ENCODE measurements at places on chromosomes 16 and 17. TPM values are rescaled to one million over a fixed set of nuclear protein-coding genes. Genes with fewer than 3 reads are reported as not detected.

- DNase-seq, result no peak
These were observed 57.9 kb downstream of the PHKB start for GRCh38 chr16:47519037-47519436.

The EVPL gene
- not detected for total RNA-seq

The FBXW10 gene
- total RNA-seq, result not detected

The HS3ST3A1 gene
- 45.8 TPM for total RNA-seq

GRCh38 chr16:59030923-59031485 lies 296.9 kb upstream of the GOT2 start:
- DNase-seq, result no peak

The MYH3 gene
- 0.78 TPM for total RNA-seq

DNA sequence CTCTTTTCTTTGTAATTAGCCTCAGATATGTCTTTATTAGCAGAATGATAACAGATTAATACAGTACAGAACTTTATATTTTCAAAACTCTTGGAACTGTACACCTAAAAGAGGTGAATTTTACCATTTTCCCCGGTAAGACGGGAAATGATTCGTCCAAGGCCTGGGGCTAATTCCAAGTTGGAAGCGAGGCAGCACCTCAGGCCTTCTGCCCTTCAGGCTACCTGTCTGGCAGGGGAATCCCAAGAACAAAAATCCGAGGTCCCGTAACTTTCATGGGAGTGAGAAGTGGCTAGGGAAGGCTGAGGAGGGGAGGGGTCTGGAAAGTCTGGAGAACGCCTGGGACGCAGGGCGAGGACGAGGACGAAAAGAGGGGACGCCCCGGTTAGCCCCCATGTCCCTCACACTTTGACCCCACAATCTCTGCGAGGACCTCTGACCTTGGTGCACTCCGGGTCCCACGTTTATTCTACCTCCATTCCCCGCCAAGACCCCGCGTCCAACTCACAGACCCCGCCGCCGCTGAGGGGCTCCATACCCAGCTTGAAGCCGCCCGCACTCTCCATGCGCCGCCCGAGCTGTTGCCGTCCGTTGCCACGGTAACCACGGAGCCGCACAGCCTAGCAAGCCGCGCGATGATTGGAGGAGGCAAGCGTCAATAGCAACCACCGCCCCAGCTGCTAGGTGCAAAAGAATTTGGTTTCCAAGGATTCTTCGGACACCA lies at the start of gene HYDIN:
Gene HYDIN, minus strand, starts transcription at position 601 of the 724 bp plus-strand sequence. CDS start 43,827 bp downstream, outside the sequence.
- DNase-seq, result no peak

DNA sequence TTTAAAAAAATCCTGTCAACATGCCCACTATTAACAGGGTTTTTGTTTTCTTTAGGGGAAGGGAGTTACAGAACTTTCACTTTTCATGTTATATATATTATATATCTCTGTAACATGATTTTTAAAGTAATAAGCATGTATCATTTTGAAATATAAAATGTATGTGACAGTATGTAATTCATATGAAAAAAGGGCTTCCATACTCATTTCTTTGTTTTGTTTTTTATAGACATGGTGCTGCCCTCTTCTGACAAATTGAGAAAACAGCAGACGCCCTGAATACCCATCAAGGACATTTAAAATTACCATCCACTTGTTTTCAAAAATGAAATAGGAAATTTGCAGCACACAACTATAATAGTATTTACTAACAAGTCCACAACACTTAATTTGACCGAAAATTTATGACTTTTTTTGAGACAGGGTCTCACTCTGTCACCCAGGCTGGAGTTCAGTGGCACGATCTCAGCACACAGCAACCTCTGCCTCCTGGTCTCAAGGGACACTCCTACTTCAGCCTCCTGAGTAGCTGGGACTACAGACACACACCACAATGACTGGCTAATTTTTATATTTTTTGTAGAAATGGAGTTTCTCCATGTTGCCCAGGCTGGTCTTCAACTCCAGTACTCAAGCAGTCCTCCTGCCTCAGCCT lies 30.4 kb downstream of the CFDP1 start:
- DNase-seq, result peak; percentile 35

DNA sequence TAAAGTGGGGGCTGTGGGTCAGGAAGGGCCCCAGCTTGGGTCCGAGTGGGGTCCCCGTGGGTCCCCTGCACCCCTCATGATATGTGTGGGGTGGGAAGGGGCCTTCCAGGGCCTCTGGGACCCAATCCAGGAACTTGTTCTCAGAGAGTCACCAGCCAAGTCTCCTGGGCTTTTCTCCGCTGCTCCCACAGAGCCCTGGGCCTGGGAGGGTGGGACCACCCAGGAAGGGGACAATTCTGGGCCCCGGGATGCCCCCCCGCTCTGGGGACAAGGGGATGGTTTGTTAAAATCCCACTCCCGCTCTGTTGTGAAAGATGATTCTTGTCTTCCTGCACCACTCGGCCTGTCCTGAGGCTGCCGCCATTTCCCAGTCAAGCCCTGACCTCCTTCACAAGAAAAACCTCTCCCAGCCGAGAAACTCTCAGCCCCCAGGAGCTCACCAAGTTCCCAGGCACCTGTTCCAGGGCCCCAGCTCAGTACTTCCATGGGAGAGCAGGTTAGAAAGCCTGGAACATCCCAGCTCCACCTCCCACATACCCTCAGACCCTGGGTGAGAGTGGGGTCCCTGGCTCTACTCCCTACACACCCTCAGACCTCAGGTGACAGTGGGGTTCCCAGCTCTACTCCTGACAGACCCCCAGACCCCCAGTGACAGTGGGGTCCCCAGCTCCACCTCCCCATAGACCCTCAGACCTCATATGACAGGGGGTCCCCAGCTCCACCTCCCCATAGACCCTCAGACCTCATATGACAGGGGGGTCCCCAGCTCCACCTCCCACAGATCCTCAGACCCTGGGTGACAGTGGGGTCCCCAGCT lies 75.1 kb downstream of the METRNL start:
- DNase-seq, result no peak

The SALL1 gene
- total RNA-seq, result 10.6 TPM

The SLFN11 gene
- 25.1 TPM for total RNA-seq

DNA sequence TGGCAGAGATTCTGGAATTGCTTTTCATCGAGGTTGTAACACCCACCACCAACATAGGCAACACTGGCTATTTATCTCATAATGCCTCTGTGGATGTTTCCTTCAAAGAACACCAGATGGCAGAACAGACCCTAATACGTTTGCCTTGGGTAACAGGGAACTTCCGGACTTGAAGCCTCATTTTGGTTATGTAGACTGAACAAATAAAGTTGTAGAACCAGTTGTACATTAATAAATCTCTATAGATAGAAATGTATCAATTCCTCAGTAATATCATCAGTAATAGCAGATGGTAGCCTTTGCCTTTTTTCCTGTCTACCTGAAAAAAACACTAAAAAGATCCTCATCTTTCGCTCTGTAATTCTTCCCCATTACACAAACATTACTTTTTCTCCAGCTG lies 25.9 kb upstream of the APOH start:
- DNase-seq, result peak; percentile 68

DNA sequence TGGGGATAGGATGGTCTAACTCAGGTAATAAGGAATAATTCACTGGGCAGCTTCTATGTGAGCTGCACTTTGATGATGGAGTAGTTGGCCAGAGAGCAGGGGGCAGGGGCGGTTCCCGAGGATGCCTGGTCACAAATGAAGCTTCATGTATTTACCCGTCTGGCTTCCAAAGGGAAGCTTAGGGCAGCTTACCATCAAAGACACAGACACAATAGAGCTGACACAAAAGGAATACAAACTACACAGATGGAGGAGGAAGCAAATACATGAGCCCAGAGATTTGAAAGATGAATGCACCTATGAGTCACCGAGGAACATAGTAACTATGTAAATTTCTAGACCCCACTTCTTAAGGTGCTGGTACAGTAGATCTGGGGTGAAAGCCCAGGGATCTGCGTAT lies 8.7 kb upstream of the EMP2 start:
- DNase-seq, result no peak

DNA sequence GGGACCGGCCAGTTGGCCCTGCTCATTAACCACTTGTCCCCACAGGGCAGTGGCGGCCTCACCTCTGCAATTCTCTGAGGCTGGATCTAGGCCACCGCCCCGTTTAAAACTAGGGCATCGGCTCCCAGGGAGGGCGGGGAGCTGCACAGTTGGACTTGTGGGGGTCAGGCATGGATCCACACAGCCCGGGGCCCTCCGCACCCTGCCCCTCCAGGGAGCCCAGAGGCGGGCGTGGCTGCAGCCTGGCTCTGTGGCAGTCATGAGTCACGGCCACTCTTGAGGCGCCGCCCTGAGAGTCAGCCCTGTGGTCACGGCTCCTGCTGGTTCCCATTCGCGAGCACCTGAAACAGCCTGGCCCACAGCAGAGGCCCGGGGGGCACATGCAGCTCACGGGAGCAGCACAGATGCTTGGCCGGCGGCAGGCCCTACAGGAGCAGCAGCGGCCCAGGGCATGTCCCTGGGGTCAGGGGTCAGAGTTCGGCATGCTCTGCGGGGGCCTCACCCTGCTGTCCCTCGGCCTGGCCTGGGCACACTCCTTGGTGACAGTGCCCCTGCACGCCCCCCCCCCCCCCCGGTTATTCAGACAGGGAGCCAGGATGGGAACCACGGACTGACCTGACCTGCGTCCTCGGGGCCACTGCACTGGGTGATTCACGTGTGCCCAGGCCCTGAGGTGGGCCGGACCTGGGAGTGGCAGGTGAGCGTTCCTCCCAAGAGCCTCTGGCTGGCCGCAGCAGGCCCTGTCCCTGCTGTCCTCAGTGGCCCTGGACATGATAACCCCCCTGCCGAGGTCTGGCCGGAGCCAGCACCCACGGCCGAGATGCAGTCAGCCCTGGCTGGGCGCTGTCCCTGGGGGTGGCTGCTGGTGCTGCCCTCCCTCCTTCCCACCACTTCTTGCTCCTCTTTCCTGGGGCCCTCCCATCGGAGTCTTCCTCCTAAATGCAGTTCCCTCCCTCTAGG lies 8.2 kb downstream of the CAPN15 start:
- DNase-seq, result peak; percentile 57

DNA sequence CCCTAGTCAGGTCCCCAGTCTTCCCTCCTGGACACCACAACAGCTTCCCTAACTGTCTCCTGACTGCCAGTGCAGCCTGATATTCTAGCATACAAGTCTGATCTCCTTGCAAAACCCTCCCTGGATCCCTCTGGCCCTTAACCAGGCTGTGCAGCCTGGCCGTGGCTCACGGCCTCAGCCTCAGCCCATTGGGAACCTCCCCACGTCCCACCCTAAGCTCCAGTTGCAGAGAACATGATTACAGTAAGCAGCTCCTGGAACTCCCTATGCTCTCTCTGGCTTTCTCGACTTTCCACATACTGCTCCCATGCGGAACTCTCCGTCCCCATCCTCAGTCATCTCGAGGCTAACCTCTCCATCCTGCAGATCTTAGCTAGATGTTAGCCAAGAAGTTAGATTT lies 13.0 kb downstream of the ALOX12B start:
- DNase-seq, result no peak

The UBE2I gene
- total RNA-seq, result 142 TPM

DNA sequence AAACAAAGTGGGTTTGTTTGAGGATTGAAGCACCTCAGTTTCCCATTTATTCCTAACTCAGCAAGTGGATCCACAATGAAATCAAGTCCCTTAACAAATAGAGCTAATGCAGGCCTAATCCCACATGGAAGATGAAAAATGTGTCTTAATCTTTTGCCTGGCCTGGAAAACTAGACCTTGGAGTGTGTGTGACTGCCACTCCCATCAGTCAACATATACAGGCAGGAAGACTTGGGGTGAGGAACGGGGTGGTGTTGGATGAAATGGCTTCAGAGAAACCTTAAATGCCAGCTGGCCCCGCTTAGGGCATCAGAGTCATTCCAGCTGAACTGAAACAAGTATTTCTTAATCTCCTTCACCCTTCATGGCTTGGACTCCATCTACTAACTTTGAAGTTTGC lies 269.5 kb downstream of the MAF start:
- no peak for DNase-seq

- no peak for DNase-seq
These were observed 12.8 kb downstream of the RAB11FIP4 start for GRCh38 chr17:31404028-31404949.

- DNase-seq, result no peak
These were observed 33.7 kb downstream of the TEKT3 start for GRCh38 chr17:15307710-15308111.

DNA sequence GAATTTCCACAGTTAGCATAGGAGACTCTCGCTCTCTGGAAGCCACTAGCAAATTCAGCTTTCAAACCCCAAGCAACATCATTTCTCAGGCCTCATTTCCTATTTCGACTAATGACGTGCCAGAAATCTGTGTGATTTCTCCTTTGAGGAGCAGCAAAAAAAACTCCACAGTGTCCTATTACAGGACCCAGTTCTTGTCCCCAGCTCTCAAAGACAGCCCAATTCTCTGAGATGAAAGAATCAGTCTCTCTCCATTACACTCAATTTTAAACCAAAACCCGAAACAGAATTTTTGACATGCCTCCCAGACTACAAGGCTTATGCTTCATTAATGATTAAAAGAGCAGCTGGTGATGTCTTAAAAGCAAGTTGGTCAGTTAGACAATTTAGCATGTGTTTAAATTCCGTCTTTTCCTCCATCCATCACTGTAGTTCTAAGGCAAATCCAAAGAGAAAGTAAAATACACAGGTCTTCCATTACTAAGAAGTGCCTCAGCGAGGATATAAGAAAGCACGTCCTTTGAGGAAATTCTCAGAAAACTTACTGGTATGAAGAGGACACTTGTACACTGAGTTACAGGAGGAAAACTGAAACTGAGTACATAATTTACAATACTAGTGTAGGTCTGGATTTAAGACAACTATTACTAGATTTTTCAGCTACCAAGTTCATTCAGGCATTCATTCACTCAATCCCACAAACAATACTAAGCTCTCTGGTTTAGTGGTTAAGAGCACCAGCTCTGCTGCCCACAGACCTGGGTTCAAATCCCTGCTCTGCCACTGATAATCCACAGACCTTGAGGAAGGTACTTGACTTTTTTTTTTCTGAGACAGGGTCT lies 12.5 kb downstream of the TOM1L2 start:
- peak; percentile 16 for DNase-seq

GRCh38 chr16:12099451-12100123 lies 123.1 kb downstream of the SNX29 start:
- no peak for DNase-seq

DNA sequence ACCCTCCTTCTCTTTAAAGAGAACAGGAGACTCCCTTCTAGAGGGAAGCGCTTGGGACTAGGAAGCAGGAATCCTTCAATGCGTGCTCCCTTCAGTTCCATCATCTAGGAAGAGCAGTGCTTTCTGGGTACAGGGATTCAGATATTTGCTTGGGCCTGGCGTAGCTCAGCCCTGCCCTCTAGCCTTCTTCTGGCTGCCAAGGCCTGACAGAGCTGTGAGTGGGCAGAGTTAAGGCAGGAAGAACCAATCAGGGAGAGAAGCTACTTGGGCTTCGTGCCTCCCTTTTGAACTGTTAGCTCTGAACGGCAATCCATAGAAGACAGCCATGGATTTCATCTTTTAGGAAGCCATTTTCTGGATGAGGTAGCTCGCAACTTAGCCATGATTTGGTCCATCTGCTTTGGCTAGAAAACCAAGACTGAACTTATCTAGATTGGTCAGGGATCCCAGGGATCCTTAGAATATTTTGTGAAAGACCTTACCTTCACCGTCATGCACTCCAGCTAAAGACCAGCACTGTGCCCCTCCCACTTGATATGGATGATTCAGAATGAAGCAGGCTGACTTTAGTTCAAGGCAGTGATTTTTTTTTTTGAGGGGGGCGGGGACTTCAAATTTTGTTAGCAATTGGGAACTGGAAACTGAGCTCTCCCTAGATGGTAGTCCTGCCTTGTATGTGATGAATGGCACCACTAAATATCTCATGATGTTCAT lies 2.5 kb upstream of the CORO6 start:
- DNase-seq, result no peak

The BFAR gene
- total RNA-seq, result 60.6 TPM

- DNase-seq, result no peak
These were observed 11.4 kb upstream of the MC1R start for GRCh38 chr16:89907055-89907814.

The ZBTB4 gene
- total RNA-seq, result 66.1 TPM

The IGFALS gene
- total RNA-seq, result not detected
